ENCODE measurements at places on chromosomes 4 and X.
A peak's percentile ranks its signal among the peaks of the same experiment; 100 is the strongest.

- no peak for DNase-seq
These were observed 583.1 kb downstream of the INPP4B start for GRCh38 chr4:142262956-142263355.

GRCh38 chr4:153790962-153791551 lies 2.2 kb upstream of the SFRP2 start:
- no peak for DNase-seq

- no peak for DNase-seq
These were observed 11.7 kb downstream of the MAGED2 start for GRCh38 chrX:54819201-54819600.

DNA sequence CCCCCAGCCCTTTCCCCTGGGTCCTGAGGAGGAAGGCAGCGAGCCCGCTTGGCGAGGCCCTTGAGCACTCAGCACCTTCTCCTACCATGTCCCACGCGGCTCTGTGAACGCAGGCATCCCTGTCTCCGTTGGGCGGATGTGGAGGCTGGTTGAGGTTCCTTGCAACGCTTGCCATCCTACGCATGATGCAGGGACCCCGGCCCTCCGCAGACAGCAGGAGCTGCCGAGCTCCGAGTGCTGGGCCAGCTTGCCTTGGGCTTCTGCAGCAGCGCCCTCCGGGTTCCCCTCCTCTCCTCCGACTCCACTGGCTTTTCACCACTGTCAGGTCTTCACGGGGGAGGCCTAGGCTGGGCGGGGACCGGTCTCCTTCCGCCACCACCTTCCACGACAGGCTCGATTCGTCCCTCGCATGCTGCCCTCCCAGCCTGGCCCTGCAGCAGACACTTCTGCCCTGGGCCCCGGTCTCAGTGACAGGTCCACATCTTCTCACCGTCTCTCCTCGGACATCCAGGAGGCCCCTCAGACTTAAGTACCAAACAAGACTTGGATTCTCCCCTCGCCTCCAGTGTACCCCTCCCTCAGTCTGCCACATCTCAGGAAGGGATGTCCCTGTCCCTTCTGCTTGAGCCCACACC lies 67.6 kb upstream of the HGFAC start:
- no peak for DNase-seq

GRCh38 chrX:132955690-132956089 lies 2.7 kb downstream of the HS6ST2 start:
- no peak for DNase-seq

GRCh38 chr4:26864899-26865298 lies 4.3 kb downstream of the STIM2 start:
- DNase-seq, result no peak

DNA sequence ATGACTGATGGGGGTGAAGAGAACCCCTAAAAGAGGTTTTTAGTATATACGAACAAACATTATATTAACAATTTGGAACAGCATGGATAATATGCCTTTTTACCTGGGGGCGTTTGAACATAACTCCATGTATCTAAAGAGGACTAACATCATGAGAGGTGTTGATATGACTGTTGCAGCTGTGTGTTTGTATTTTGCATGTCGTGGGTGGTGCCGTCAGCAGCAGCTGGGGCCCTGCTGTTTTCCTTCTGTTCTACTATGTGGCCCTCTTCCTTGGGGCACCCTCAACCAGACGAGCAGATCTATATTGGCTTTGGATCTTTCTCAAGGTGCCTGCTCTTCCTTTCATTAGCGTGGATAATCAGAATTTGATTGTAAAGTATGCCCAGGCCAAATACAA lies 11.2 kb downstream of the GBA3 start:
- no peak for DNase-seq

DNA sequence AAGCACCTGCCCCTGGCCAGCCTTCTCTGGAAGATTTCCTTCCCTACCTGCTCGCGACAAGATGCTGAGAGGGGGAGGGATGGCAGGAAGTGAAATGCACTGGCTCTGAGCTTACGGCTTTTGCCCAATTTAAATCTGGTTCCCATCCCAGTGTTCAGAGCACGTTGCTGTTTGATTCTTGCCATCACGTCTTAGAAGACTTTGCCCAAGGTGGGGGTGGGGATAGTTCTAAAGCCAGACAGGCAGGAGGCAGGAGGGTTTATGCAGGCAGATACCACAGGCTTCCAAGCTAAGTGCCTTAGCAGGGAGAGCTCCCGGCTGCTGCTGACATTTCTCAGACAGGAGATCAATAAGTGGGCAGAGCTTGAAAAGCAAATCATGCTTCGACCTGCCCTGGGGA lies 393.9 kb downstream of the MID1IP1 start:
- DNase-seq, result no peak

DNA sequence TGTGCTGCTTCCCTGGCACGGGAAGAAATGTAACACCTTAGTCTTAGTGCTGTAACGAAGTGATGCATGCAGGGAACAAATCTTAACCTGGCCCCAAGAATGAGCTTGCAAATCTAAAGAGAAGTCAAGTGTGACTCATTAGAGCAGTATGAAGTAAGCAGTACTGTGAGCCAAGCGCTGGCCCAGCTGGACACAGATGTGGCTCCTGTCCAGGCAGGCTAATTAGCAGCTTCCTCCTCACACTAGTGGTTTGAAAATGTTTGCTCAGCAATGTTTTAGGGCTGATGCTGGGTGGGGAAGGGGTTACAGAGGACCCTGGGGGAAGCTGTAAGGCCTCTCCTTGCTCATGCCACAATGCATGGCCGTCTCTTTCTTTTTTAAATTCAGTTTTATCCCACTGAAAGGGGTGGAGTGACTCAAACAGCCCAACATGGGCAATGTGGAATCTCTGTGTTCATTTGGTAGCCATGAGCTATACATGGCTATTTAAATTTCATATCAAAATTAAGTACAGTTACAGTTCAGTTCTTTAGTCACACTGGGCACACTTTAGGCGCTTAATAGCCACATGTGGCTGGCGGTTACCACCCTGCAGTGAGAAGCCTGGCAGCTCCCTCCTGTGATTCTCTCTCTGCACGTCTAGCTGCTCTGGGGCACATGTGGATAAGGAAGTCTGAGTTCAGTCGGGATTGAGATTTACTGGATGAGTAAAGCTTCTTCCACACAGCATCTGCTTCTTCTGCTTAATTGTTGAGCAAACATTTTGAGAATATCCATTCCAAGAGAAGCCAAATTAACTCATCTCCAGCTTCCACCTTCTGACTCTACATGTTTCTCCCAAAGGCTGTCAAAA lies 48.8 kb downstream of the MAP7D2 start:
- peak; percentile 91 for DNase-seq

DNA sequence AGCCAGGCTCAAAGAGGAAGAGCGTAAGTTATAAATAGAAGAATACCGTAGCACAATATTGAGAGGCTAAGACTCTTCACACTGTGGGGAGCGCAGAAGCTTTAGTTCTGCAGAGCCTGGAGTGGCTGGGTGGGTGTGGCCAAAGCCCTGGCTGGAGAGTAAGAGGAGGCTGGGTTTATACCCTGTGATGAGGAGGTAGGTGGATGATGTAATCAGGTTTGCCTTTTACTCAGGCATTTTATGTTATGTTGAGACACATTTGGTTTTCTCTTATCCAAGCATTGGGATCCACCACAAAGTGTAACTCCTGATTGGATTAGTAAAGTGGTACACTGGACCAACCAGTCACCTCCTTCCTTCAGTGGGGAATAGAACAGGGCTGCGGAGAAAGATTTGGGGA lies 13.9 kb downstream of the CDS1 start:
- DNase-seq, result peak; percentile 84

GRCh38 chrX:30668581-30668980 lies 15.4 kb downstream of the GK start:
- no peak for DNase-seq

DNA sequence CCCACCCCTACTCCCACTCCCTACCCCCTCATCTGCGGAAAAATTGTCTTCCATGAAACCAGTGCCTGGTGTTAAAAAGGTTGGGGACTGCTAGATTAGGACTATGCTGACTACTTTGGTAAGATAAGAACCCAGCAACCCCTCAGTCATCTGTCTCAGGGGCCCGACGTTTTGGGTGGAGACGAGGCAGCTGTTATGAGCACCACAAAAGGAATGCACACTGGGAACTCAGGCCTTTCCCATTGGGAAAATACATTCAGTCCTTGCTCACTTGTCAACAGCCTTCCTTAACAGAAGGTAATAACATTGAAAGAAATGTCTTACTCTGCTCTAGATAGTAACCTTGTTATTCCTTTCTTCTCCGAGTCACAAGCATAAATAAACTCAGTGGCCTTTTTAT lies 310.8 kb downstream of the AFF2 start:
- peak; percentile 8 for DNase-seq

GRCh38 chrX:37509349-37509748 lies 62.1 kb upstream of the LANCL3 start:
- DNase-seq, result peak; percentile 22

DNA sequence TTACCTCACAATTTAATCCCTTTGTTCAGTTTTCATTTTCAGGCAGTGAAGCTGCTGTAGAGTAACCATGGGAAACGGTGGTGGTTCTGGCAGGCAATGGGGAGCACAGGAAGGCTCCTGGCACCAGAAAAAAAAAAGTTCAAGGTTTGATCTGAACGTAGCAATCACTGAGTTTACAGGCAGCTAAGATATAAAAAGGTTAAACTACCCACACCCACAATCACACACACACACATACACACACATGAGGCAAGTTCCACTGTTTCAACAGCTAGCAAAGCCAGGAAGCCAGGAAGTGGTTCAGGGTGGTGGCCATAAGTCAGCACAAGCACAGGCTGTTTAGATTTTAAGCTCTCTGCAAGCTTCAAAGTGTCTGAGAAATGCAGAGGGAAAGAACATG lies at the start of gene SULT1B1:
Gene SULT1B1 (minus strand): TSS at position 166 of the 400 bp plus-strand sequence. CDS start 5,403 bp downstream, outside the sequence.
- peak; percentile 33 for DNase-seq

GRCh38 chr4:122583906-122584305 lies 37.0 kb downstream of the IL21 start:
- DNase-seq, result peak; percentile 62

GRCh38 chr4:101295691-101296090 lies 51.6 kb downstream of the PPP3CA start:
- DNase-seq, result no peak

GRCh38 chr4:147117431-147117830 lies 171.8 kb upstream of the TTC29 start:
- no peak for DNase-seq

- DNase-seq, result peak; percentile 93
These were observed 1.6 kb downstream of the SLC49A3 start for GRCh38 chr4:687048-687970.

DNA sequence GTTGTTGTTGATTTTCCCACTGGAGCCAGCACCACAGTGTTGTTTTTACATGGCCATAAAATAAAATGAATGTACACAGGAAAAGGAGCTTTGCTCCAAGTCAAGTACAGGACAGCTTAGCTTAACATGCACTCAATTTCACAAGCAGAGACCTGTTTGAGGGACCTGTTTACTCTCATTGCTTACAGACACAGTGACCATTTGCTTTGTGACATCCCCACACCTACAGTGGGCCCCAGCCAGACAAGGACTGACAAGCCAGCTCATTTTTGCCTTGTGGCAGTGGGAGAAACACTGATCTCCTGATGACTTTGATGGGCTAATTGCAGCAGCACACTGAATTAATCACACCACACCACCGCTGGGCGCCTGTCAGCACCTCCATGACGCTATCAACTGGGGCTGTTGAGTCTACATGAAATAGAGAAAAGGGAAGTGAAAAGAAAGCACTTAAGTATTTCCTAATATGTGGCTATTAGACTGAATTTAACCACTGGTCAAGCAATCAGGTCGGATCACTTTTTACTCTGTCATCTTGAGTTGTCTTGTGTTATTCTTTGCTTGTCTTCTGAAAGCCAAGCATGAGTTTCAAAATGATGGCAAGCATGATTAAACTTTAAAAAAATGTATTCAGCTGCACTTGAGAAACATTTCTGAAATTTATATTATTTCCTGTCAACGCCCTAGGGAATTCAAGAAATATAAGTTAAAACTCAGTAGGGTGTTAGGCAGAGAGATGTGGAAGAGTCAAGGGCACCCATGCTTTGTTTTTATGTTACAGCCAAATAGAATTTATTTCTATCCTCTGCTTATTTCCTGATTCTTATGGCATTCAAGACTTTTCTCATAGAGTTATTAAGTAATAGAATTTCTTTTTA lies 557.7 kb downstream of the RAB28 start:
- peak; percentile 1 for DNase-seq

GRCh38 chrX:68883800-68884199 lies 55.0 kb downstream of the EFNB1 start:
- no peak for DNase-seq

- peak; percentile 66 for DNase-seq
These were observed 2.0 kb upstream of the TMPRSS11D start for GRCh38 chr4:67885762-67886161.

DNA sequence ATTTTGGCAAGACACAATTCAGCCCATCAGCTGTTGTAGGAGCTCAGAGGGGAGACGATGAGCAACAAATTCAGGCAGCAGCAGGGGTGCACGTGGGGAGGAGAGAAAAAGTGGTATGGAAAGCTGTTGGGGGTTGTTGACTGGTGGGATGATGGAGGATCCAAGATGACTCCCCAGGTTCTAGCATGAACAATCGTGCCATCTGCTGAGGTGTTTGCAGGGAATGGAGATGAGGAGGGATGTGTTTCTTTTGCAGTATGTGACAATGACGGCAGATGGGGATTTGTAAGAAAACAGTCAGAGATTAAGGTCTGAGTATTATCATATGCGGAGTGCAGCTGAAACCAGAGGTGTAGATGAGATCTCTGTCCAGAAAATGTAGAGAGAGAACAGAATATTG lies 63.3 kb downstream of the SEL1L3 start:
- no peak for DNase-seq

GRCh38 chr4:109389369-109390114 lies 44.1 kb upstream of the SEC24B start:
- no peak for DNase-seq
